ENCODE measurements at places on chromosomes 6 and 20.
A peak's percentile ranks its signal among the peaks of the same experiment; 100 is the strongest.

- ATAC-seq, result no peak
These were observed 208.6 kb downstream of the MOXD1 start for GRCh38 chr6:132192631-132193030.

- no peak for ATAC-seq
These were observed 99.9 kb upstream of the MYL9 start for GRCh38 chr20:36441416-36441815.

- no peak for ATAC-seq
These were observed 504.0 kb downstream of the RFPL4B start for GRCh38 chr6:112851146-112851545.

GRCh38 chr6:1773700-1774099, 164.0 kb downstream of the FOXC1 start:
- no peak for ATAC-seq

DNA sequence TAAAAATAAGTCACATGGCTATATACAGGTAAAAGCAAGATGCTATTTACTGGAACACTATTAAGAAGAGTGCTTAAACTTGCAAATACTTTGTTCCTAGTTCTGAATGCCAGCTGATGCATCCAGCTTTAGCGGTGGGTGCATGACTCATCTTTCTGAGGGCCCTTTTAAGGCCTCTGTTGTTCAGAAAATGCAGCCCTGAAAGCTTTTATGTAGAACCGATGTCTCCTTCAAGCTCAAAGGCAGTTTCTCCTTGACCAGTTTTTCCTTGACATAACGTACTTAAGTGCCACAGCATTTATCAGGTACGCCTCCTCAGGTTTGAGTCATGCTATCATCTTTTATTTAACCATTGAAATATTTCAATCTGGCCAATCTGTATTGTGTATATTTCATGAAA, 82.8 kb downstream of the MLIP start:
- no peak for ATAC-seq

- no peak for ATAC-seq
These were observed 13.7 kb downstream of the SLC13A3 start for GRCh38 chr20:46637427-46638133.

DNA sequence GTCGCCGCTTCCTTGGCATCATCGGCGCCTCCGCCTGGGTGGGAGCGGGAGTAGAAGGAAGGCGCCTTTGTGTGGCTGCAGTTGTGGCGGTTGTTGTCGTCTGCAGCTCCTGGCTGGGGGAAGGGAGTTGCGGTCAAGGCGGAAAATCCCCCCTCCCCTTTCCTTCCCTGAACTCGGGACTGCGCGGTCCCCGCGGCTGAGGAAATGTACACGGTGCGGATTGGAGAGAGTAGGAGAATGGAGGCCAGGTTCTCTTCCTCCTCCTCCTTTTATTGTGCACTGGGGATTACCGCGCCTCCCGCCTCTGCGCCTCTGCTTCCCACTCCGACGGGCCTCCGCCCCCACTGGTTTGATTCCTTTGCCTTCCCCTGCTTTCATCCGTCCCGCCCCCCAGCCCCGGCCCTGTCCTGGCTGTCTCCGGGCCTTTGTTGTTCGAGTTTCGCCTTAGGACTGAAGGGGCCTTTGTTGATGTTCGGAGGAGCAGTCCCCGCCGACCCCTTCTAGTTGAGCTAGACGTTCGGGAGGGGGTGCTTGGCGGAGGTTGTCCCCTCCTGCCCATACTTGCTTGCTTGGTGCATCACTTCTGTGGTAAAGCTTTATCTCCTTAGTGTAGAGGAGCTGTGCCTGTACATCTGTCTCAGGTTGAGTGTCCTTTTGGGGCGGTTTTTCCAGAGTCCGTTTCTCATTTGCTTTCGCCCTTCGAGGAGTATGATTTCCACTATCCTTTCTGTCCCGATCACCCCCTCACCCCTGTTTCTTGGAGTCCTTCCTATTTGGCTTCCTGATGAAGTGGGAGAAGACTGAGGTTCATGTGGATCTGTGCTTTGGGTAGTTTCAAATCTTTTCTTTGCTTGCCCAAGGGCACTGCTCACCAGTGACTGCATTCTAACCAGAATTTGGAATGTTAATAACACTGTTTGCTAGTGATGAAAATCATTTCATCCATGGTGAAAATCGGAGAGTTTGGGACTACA, 764 bp downstream of the ZNF292 start:
- ATAC-seq, result peak; percentile 0

DNA sequence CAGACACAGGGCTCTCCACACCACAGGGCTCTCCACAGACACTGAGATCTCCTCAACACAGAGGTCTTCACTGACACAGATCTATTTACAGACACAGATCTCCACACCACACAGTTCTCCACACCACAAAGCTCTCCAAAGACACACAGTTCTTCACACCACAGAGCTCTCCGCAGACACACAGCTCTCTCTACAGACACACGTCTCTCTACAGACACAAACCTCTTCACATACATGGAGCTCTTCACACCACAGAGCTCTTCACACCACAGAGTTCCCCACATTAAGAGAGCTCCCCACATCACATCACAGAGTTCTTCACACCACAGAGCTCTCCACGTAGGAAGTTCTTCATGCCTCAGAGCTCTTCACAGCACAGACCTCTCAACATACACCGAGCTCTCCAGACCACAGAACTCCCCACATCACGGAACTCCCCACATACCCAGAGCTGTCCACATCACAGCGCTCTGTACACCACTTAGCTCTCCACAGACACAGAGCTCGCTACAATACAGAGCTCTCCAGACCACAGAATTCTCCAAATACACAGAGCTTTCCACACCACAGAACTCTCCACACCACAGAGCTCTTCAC, 53.9 kb downstream of the ERMARD start:
- ATAC-seq, result no peak

DNA sequence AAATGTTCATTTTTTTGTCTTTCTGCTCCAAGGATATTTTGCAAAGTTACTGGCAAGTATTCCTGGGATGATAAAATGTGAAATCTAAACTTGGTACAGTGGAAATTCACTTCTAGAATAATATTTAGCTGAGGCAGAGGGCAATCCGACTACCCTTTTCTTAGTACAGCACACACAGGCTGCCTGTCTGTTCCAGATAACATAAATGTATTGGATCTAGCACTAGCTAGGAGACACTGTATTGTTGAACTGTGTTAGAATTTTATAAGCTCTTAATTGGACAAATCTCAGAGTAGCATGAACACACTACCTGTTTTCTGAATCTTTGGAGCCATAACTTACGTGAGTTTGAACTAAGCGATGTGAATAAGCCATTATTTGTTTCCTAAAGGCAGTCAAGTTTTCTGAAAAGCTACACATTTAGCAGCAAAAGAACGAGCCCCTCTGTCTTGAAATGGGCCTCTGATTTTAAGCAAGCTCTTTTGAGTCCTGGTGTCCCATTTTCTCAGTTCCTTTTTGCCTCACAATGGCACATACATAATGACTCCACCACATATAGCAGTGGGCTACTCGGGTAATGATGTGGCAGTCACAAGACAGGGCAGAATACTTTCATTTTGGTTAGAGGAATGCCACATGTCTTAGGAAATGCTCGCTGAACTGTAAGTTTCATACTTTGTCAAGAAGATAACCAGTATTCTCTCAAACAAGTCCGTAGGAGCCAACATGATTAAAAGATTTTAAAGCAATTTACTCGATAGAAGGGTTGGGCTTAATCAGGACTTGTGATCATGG, 116.5 kb upstream of the ESR1 start:
- peak; percentile 91 for ATAC-seq

DNA sequence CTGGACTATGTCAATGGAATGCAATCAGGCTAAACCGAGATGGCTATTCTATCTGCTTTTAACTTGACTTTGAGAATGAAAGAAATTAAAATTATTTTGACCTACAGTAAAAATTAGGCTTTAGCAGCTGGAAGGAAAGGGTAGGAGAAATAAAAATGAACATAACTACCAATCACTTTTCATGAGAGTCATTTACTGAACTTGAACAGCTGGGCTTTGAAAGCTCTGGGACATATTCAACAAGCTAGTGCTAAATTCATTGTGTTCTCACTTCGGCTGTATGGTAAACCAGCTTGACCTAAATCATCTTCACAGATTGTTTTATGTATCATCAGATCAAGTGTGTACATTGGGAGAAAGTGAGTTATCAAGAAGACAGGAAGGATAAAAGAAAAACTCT, 161.5 kb upstream of the STXBP5 start:
- ATAC-seq, result no peak

- no peak for ATAC-seq
These were observed 272.4 kb upstream of the MARCKS start for GRCh38 chr6:113584767-113585166.

- ATAC-seq, result no peak
These were observed 14.1 kb upstream of the HCK start for GRCh38 chr20:32037929-32038328.

- ATAC-seq, result no peak
These were observed 3.2 kb downstream of the SLC22A23 start for GRCh38 chr6:3453413-3454272.

DNA sequence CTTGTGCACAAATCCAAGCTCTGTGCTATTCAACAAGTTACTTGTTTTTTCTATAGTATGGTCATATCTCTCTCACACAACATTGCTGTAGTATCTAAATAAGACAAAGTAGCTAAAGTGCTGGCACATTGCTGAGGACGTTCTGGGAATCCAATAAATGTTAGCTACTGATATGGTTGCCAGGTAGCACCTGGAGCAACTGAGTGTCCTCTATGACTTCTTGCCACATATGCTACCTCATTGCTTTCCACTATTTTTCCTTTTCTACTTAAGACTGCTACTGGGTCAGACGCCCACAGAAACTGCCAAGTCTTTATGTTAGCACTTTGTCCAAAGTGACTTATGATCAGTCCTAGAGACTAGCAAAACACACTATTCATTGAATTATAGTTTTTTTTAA, 85.3 kb downstream of the SYCP2 start:
- no peak for ATAC-seq

DNA sequence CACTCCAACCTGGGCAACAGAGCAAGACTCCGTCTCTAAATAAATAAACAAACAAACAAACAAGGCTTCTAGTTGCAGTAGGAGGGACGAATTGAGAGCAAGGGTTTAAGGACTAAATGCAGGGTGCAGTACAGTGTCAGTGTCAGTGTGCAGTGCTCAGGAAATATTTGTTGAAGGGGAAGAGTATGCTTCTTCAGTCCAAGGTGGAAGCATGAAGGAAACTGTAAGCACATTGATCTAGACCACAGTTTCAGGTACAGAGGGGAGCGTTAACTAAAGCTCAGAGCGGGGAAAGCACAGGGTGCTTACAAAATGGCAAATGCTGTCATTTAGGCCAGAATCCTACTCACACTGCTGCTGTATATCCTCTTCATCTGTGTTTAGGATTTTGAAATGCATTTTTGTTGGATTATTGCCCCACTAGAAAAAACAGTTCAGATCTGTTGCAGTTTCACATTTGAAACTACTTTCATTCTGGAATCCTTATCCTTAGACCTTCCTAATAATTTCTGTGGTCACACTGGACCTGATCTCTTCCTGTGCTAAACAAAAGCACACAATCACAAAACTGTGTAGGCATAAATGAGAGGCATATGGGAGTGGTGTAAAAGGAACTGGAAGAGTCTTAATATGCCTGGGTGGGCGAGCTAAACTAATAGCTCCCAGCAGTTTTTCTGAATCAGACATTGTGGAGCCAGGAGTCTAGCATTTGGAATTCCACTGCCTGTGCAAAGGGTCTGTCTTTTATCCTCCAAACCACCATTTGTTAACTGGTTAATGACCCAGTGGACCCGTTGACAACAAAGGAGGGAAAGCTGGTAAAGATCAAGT, 41.4 kb downstream of the CBFA2T2 start:
- no peak for ATAC-seq

- no peak for ATAC-seq
These were observed 316.3 kb downstream of the SLC35F1 start for GRCh38 chr6:118223316-118223715.

GRCh38 chr6:8110117-8110721, 7.9 kb upstream of the EEF1E1 start:
- no peak for ATAC-seq

- ATAC-seq, result no peak
These were observed 29.9 kb upstream of the MRAP2 start for GRCh38 chr6:84003654-84004053.
